ENCODE measurements at places on chromosomes 16 and 17.

- DNase-seq: no peak
Measured at GRCh38 chr17:32185875-32186274, 43.6 kb downstream of the RHOT1 start.

GRCh38 chr17:73013301-73013700 is 79.2 kb downstream of the SLC39A11 start:
- DNase-seq: no peak

DNA sequence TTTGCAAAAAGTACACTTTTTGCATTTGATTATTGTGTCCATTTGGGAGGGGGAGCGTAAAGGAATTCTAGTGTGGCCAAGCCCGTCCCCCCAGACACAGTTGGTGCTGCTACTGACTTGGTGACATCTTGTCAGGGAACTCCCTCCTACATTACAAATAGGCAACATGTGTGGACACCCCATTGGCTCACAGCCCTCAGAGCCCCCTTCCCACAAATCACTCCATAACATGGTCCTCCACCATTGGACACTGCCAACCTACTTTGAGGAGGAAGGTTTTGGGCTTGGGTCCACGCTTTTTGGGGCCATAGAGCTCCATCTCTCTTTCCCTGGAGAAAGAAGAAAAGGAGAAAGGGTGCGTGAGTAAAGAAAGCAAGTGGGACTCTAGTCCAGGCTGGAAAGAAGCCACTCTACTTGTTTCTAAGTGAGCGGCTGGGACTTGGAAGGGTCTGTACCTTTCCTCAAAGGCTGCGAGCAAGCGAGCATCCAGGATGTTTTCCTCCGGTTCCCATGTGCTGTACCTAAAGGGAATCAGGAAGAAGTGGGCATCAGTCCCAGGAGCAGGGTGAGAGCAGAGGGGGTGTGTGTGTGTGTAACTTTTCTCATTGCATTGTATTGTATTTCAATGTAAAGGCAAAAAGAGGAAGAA is 958 bp downstream of the CBX8 start:
- no peak for DNase-seq

GRCh38 chr16:14303182-14303618 is 232.1 kb downstream of the MRTFB start:
- DNase-seq: no peak

DNA sequence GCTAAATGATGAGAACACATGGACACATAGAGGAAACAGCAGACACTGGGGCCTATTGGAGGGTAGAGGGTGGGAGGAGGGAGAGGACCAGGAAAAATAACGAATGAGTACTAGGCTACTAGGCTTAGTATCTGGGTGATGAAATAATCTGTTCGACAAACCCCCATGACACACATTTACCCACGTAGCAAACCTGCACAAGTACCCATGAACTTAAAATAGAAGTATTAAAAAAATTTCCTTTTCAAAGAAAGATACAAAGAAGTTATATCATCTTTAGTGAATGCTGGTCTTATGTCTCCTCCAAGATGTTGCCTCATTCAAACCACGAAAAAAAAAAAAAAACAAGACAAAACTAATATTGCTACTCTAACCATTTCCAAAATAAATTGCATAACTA is 31.7 kb downstream of the MBTD1 start:
- peak; percentile 55 for DNase-seq

- no peak for DNase-seq
Measured at GRCh38 chr16:87740909-87741424, 24.8 kb downstream of the KLHDC4 start.

DNA sequence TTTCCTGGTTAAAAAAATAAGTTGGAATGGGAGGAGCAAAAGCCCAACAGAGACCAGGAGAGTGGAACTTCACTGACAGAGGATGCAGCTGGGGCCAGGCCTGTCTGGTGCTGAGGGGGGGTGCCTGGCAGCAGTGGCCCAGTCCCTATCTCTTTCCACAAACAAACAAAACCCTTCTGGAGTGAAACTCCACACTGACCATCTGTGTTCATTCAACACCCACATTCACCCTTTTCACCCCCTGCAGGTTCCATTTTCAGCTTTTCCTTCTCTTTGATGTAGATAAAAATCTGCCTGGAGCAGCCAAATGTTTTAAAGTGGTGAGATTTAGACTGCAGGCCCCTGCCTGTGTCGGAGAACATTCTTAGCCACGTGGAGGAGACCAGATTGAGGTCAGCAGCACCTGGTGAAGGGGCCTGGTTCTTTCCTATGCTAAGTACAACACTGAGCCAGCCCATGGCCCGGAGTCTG is 161.4 kb upstream of the CDH11 start:
- no peak for DNase-seq

GRCh38 chr16:74901606-74902005 is 83.3 kb downstream of the WDR59 start:
- no peak for DNase-seq

GRCh38 chr17:13545941-13546340 is 55.8 kb downstream of the HS3ST3A1 start:
- no peak for DNase-seq

GRCh38 chr17:1413281-1413791 is 13.3 kb upstream of the YWHAE start:
- DNase-seq: peak; percentile 39

GRCh38 chr16:55369151-55369550 is 45.1 kb downstream of the IRX6 start:
- no peak for DNase-seq

DNA sequence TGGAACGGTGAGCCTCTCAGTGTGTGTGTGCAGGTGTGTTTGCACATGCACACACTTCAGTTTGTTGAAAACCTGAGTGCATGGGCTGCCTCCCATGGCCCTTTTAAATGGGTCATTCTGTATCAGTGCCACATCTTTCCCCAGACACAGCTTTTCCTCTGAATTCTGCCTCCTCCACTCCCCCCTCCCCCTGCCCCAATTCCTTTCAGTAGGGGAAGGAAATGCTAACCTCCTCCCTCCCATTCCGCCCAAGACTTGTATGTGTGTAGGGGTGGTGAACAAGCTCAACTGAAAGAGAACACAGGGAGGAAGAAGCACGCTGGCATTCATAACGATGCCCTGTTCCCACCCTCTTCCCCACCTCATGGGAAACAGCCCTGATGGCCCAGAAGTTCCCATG is 34.3 kb downstream of the C17orf75 start:
- no peak for DNase-seq

- peak; percentile 81 for DNase-seq
Measured at GRCh38 chr17:4143563-4144421, 795 bp downstream of the CYB5D2 start.

GRCh38 chr17:74417178-74418045 is 14.5 kb upstream of the GPRC5C start:
- peak; percentile 83 for DNase-seq

DNA sequence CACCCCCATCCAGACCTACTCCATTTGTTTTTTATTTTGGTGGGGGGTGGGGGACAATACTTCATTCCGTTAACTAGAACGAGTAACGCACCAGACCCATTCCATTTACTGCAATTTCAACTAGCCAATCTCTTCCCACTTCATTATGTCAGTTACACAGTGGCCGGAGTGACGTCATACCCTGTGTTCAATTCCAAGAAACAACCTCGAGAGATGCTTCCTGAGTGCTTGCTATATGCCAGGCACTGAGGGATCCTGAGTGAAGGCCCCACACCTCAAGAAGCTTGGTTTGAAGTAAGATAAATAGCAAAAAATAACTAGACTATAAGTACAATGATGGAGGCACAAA is 9.1 kb upstream of the SIAH1 start:
- DNase-seq: no peak

- DNase-seq: no peak
Measured at GRCh38 chr17:57290981-57291380, 34.7 kb downstream of the MSI2 start.

GRCh38 chr16:11411059-11411550 is 65.8 kb downstream of the RMI2 start:
- DNase-seq: no peak

GRCh38 chr16:70778901-70779309 is 22.1 kb downstream of the VAC14 start:
- peak; percentile 76 for DNase-seq

GRCh38 chr16:47956916-47957315 is 198.9 kb downstream of the ABCC12 start:
- no peak for DNase-seq

DNA sequence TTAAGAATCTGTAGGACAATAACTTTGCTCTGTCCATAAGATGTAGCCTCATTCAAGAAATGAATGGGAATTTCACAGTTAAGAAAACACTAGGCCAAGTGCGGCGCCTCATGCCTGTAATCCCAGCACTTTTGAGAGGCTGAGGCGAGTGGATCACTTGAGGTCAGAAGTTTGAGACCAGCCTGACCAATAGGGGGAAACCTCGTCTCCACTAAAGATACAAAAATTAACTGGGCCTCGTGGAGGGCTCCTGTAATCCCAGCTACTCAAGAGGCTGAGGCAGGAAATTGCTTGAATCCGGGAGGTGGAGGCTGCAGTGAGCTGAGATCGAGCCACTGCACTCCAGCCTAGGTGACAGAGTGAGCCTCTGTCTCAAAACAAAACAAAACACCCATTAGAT is 19.9 kb upstream of the RSL1D1 start:
- DNase-seq: no peak

DNA sequence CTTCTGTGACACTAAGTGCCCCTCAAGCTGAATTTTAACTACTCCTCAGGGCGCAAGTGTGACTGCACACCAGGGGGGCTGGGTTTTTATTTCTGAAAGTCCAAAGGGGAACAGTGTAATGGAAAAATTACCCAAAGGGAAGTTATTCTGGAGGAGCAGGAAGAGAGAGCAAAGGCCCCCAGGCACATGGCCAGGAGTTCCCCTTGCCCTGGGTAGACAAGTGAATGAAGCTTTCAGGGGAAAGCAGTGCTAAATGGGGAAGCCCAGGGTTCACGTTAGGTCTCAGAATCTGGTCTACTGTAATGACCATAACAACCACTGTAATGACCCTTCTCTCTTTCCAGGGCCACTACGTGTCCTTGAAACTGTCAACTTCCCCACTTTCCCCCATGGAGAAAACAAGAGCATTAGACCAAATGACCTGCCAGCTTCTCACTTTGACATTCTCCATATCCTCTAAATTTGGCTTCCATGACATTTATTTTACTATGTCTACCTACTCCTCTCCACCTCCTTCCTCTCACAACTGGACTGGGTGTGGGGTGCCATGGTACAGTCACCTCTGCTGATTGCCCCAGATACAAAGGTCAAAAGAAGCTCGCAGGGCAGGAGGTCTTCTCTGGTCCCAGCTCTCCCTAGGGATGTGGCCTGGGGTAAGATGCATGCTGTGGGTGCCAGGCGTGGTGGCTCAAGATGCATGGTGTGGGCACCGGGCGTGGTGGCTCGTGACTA is 34.1 kb upstream of the MMP2 start:
- DNase-seq: no peak

- DNase-seq: no peak
Measured at GRCh38 chr17:1941272-1942065, 83.7 kb downstream of the RTN4RL1 start.

- no peak for DNase-seq
Measured at GRCh38 chr17:81558941-81559806, 7.0 kb upstream of the FAAP100 start.

GRCh38 chr17:82092995-82093751 is 4.9 kb downstream of the FASN start:
- no peak for DNase-seq

- no peak for DNase-seq
Measured at GRCh38 chr17:77479372-77480198, 338.8 kb downstream of the SEC14L1 start.

DNA sequence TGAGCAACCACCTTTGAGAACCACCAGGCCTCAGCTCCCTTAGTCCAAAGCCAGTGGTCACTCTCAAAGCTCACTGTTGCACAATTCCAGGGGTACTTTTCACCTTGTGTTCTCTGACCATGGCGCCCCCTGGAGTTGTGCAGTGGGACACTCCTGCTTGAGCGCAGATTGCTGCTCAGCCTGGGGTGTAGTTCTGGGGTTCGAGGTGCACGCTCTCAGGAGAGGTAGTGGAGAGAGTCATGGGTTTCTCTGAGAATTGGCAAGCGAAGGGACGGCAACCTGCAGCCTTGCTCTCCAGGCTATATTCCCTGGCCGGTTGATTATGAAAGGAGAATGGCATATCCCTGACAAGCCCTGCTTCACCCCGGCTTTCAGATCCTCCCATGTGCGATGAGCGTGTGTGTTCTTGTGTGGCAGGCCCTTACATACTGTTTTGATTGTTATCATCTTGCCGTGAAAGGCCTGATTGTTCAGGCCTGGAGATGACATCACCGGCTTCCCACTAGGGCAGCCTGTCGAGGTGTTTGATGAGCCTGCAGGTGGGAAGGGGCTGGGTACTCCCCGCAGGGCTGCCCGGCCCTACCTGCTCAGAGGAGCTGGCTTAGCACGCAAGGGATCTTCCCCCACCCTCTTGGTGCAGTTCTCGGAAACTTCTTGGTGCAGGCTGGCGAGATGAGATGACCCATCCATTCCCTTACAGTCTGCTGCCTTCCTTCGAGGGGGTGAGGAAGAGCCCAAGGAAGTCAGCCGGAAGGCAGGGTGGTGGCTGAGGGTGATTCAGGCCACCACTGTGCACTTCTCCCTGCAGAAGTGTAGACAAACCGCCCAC is 431.2 kb downstream of the SLC39A11 start:
- peak; percentile 99 for DNase-seq

DNA sequence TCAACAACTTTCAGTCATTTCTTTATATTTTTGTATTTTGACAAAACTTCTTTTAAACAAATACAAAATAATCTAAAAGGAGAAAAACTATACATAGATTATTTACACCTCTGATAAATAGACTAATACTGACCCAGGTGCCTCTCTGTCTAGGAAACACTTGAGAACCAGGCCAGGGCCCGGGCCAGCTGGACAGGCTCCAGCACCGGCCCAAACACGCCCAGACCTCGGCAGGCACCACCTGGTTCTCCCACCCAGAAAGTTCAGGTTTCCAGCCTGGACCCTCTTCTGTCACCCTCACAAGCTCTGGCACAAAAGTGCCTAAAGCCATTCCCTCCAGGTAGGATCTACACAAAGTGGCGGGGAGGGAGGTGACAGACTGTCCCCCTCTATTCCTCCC is 97.0 kb upstream of the DNAH17 start:
- DNase-seq: no peak

GRCh38 chr16:70151391-70151790 is 22.2 kb upstream of the CLEC18C start:
- DNase-seq: no peak

DNA sequence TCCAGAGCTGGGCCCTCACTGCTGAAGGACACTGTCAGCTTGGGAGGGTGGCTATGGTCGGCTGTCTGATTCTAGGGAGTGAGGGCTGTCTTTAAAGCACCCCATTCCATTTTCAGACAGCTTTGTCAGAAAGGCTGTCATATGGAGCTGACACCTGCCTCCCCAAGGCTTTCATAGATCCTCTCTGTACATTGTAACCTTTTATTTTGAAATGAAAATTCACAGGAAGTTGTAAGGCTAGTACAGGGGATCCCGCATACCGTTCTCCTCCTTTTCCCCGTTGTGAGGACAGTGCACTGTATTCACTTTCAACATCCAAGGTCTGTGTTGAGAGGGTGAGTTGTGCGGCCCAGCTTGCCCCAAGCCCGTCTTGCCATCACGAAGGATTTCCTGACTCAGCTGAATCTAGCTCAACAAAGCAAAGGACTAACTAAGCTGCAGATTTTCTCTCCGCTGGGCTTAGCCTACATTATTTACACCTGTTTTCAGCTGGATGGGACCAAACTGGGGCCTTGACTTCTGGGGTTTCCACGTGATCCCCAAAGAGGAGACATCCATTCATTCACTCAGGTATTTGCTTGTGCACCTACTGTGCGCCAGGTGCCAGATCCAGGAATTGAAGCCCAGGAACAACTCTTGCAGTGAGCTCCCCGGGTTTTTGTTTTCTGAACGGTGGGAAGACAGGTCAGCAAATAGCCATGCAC is 5.2 kb upstream of the TMEM235 start:
- no peak for DNase-seq

- no peak for DNase-seq
Measured at GRCh38 chr16:46747777-46748651, at the start of gene MYLK3. Gene MYLK3 (minus strand): TSS chr16:46748344. CDS start chr16:46748193, 151 bp downstream.

Data from foreskin keratinocyte (primary cell).